Iris pigment epithelial cell (primary cell): ENCODE measurements at places on chromosomes 16 and 17.

- no peak for DNase-seq
These were observed 112.8 kb upstream of the TNRC6C start for GRCh38 chr17:77845541-77846225.

DNA sequence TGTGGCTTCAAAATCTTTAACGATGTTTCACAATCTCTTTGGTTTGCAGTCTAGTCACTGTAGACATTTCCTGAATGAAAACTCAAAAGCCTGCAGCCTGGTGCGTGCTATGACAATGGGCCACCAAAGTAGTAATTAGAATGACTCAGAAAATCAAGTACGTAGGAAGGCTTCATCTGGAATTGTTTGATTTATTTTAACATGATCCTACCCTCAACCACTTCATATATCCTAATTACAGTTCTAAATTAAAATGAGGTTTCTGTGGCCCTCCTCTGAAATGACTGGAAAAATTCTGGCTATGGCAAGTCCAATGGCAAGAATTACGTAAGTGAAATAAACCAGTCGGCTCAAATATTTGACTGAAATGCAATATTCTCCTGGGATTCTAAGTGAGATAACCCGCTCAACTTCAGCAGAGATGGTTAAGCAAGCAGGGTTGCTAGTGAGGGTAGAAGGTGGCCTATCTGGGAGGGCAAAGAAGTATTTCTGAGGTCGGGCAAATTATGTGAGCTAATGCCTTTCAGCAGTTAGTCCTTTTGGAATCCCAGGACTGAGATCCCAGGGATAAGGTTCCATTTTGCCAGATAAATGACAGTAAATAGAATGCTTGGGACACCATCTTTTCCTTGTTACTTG lies 145.6 kb upstream of the MYOCD start:
- no peak for DNase-seq

GRCh38 chr17:64245218-64246145 lies 17.6 kb downstream of the TEX2 start:
- peak; percentile 33 for DNase-seq

DNA sequence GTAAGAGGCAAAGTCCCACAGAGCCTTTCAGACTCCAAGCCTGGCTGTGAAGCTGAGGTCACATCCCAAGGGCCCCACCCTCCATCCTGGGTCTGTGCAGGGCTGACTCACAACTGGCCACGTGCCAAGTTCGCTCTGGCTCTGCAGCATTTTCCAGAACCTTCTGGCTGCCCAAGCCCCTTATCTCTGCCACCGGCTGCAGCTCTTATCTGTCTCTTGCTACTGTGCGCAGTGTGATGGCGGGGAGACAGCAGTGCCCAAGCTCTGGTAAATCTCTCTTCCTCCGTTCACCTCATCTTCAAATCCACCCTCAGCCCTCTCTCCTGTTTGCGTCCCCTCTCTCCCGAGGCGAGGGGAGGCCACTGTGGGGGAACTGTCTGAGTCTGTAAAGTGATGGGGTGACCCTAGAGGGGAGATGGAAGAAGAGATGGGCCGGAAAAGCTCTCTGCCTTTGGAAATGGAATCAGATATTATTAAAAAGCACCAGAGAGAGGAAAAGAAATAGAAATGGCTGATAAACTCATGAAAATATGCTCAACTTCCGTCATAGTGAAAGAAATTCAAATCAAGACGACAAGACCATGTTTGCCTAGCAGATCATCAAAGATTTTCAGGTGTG lies 162.7 kb upstream of the CDC42EP4 start:
- DNase-seq: peak; percentile 70

DNA sequence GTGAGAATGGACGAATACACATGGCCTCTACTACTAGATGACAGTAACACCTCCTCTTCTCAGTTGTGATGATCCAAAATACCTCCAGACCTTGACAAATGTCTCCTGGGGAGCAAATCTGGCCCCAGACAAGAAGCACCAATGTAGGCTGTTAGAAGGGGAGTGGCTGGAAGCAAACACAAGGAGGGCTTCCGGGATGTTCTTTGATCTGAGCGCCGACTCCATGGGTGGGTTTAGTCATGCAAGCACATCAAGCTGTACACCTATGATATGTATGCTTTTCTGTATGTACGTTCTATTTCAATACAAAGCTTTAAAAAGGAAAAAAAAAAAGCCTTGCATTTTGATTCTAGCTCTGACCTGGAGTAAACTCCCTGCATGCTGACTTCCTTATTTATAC lies 61.4 kb downstream of the ARHGAP17 start:
- DNase-seq: no peak

GRCh38 chr16:73457851-73458250 lies 409.9 kb upstream of the ZFHX3 start:
- no peak for DNase-seq

DNA sequence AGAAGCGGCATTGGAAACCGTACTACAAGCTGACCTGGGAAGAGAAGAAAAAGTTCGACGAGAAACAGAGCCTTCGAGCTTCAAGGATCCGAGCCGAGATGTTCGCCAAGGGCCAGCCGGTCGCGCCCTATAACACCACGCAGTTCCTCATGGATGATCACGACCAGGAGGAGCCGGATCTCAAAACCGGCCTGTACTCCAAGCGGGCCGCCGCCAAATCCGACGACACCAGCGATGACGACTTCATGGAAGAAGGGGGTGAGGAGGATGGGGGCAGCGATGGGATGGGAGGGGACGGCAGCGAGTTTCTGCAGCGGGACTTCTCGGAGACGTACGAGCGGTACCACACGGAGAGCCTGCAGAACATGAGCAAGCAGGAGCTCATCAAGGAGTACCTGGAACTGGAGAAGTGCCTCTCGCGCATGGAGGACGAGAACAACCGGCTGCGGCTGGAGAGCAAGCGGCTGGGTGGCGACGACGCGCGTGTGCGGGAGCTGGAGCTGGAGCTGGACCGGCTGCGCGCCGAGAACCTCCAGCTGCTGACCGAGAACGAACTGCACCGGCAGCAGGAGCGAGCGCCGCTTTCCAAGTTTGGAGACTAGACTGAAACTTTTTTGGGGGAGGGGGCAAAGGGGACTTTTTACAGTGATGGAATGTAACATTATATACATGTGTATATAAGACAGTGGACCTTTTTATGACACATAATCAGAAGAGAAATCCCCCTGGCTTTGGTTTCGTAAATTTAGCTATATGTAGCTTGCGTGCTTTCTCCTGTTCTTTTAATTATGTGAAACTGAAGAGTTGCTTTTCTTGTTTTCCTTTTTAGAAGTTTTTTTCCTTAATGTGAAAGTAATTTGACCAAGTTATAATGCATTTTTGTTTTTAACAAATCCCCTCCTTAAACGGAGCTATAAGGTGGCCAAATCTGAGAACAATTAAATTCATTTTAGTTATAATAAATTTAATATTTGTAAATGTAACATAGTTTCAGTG lies 1.7 kb downstream of the HEXIM1 start:
- DNase-seq: peak; percentile 75

DNA sequence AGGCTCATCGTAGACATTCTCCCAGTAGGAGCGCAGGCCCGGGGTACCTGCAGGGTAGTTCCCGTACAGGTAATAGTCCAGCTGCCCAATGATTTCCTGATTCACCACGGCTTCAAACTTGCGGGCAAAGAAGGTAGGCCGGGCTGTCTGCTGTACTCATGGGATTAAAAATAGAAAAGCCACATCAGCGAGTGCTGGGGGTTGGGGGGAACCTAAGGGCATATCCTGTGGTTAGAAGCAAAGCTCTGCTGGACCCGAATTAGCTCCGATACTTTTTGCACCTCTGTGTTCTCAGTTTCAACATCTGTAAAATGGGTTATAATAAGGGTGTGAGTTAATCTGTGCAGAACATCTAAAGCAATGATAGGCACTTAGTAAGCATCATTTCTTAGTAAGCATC lies 336.2 kb downstream of the XYLT1 start:
- DNase-seq: no peak

GRCh38 chr17:5138616-5139457 lies 23.0 kb downstream of the USP6 start:
- DNase-seq: no peak

DNA sequence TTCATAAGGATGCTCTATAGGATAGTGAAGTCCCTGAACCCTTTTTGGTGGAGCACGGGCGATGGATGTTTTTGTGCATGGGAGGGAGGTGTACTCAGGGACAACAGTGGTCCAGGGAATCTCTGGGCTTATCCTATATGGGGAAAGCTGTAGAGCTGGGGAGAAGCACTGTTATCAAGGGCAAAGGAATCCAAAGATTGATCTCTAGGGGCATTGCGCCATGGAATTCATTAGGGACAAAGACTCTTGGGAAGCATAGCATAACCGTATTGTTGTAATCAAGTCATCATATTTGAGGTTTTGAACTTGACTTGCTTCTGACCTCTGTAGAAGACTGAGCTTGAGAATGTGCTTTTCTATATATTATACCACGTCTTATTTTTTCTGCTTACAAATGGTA lies 172.9 kb upstream of the ZFHX3 start:
- DNase-seq: no peak

GRCh38 chr17:10380631-10381408 lies 8.0 kb upstream of the MYH13 start:
- peak; percentile 45 for DNase-seq

DNA sequence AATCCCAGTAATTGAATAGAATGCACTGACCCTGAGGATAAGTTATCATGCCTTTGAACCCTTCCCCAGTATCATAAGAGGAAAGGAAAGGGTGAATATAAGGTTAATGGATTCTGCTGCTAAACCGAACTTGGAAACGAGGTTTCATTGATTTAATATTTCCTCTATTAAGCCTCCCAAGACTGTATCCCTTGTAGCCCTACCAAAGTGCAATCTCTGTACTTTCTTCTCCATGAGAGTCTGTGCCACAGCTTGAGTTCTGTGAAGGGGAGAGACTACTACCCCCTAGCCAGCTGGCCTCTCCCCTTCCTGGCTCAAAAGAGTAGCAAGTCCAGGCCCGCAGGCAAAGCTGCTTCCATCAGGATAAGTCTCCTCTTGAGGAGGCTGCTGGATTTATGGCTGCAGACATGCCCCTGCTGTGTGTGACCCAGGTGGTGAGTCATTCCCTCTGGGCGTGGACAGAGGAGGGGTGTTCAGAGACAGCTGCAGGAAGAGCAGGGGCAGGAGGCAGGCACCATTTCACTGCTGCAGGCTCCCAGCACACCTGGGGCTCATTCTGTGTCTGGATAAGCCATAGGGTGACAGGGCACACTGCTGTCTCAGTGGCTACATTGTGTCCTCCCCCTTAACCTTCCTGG lies 58.4 kb downstream of the TOM1L2 start:
- peak; percentile 87 for DNase-seq

- DNase-seq: no peak
These were observed 21.5 kb downstream of the RPH3AL start for GRCh38 chr17:330993-331701.

DNA sequence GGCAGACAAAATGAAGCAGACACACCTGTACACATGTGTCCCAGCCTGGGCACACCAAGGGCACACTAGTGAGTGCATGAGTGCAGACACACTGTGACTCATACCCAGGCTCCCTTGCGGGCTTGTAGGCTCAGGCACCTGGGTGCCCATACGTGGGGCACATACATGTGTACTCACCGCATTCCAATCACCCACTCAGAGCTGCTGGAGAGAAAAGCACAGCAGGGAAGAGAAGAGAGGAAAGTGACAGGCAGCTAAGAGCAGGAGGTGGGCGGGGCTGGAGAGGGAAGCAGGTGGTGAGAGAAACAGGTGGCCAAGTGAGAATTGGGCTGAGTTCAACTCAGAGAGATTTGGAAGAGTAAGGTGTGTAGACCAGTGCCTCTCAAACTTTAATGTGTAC lies 54.0 kb downstream of the TMEM132E start:
- no peak for DNase-seq

GRCh38 chr16:30557707-30557956 lies 542 bp downstream of the ZNF764 start:
- no peak for DNase-seq

DNA sequence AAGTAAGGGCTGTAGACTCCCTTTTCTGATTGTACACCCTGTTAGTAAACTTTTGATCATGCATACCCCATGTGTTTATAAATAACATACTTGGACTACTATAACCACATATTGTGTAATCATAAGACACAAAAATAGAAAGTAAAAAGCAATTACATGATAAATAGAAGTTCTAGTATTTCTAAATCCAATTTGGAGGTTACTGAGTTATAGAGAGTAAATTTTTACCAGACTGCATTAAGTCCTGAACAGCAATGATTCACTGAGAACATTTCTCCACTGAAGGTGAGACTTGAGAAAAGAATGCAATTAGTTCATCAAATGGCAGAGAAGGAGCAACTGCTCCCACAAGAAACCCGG lies 7.7 kb upstream of the TBKBP1 start:
- peak; percentile 65 for DNase-seq

GRCh38 chr16:60328152-60328551 lies 1594.0 kb upstream of the GOT2 start:
- DNase-seq: no peak

DNA sequence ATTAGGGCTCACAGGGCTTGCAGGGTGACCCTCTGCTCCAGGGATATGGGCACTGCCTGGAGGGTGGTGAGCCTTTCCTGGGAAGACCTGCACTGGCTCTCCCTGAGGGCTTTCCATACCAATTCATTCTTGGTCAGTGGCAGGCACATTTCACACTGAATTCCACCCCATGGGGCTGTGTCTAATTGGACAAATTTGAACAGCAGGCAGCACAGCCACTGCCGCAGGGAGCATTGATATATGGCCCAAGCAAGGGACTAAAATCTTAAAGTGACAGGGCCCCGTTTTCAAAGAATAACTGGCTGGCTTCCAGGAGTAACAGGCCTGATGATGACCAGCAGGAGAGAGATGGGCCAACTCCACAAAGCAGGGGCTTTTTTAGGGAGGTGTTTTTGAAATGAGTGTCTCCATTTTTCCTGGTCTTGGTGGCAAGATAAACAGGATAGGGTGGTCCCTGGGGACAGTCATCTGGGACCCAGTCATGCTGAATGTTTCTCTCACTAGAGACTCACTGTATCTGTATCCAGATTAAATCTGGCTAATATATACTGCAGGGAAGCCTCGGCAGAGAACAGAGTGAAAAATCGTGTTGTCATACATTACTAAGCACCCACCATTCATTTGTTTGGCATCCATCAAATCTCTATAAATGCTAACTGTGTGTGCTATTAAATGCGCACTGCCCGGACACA lies 74.1 kb upstream of the TBX2 start:
- peak; percentile 27 for DNase-seq

DNA sequence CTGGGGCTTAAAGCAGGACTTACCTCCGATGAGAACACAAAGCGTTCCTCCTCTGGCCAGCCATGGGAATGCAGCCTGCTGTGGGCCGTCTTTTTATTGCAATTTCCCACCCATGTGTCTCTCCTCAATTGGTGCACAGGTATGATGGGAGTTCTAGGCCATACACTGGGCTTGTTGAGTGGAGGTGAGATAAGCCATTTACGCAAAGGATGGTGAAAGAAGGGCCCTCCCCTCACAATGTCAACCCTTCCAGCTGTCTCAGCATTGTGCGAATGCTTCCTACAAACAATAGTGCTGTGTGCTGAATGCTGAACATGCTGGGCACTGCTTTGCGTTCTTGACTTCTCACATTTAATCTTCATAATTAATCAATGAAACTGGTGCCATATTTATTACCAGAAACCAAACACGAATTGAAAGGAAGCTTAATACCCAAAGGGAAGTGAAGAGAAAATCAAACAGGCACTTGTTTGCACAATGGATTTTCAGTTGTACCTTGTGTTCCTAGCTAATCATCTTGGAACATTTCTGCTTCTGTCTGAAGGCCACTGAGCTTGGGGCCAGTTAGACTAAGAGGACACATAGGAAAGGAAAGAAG lies at the start of gene GP2:
Gene GP2, minus strand, starts transcription at position 70 of the 598 bp plus-strand sequence. CDS start 1,082 bp downstream, outside the sequence.
- DNase-seq: no peak
